ENCODE measurements at places on chromosomes 11 and 22.

- peak; percentile 65 for DNase-seq
These were observed 28.2 kb downstream of the KCTD17 start for GRCh38 chr22:37079668-37080171.

GRCh38 chr11:62046568-62047100 is 77.2 kb upstream of the INCENP start:
- no peak for DNase-seq

GRCh38 chr11:108670451-108670850 is 5.6 kb downstream of the DDX10 start:
- DNase-seq: no peak

- DNase-seq: peak; percentile 25
These were observed 68.1 kb downstream of the LIF start for GRCh38 chr22:30178181-30179126.

GRCh38 chr22:29202212-29203192 is 3.2 kb upstream of the EMID1 start:
- no peak for DNase-seq

DNA sequence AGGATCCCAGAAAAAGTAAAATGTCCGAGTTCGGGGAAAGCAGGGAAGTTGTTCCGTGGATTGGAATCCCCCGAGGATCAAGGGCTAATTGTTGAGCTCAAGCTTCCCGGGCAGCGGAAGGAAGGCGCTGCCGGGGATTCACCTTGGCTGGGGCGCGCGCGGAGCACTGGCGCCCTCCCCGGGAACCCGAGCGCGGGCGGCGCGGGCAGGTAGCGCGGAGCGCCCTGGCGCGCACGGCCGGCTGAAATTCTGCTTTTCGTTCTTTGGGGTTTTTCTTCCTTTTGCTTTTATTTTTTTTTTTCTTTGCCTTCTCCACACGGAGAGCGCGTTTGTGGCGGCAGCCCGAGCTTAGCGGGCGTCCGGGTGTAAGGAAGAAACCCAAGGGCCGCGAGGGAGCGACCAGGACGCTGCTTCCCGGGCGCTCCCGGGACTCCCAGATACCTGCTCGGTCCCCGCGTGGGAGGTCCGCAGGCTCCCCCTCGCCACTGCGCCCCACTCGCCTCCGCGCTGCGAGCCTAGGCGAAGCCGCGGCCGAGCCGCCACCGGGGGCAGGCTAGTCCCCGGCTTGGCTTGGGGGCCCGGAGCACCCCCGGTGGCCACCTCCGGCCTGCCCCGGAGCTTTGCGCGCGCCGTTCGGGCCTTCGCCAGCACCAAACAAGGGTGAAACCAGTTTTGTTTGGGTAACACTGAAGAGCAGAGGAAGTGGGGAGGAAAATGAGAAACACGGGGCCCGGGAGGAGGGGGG is 4.8 kb upstream of the IGF2 start:
- no peak for DNase-seq

DNA sequence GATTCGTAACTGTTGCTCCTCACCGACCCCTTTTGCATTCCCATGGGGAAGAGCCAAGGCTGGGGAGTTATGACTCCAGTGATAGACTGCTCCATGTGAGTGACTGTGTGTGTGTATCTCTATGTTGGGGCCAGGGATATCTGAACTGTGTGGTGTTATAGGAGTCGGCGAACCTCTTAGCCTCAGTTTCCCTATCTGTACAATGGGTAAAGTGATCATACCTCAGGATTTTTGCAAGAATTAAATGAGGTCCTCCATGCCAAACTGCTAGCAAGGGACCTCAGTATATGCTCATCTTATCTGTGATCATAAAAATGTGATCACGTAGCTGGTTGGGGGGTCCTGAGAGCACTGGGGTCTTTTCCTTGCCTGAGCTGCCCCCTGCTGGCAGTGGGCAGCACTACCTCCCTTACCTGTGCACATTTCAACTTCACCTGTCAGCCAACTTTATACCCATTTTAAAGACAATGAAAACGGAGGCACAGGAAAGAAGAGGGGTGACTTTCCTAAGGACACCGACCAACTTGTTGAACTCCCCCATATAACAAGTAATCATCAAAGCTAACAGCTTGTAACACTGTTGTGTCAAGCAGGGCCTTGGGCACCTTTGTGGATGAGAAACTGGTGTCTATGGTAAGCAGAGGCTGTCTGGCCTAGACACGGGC is 1.4 kb upstream of the DPP3 start:
- DNase-seq: no peak

DNA sequence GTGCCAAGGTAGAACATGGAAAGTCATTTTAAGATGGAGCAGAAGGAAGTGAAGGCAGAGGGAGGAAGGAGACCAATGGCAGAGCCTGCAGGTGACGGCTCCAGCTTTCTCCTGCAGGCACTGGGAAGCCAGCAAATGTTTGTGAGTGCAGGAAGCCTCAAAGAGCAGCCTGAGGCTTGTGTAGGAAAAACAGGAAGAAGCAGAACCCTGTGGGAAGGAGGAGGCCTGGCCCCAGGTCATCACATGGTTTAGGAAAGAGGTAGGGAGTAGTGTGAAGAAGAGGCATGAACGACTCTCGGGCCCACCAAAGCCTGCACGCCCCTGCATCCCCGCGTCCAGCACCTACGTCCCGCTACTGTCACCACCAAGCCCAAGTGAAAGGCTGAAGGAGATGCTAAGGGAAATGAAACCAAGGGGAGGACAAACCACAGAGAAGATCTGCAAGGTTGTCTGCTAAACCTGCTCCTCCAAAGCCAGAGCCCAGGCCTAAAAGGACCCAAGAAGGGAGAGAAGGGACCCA is 151.5 kb downstream of the CHST1 start:
- no peak for DNase-seq

DNA sequence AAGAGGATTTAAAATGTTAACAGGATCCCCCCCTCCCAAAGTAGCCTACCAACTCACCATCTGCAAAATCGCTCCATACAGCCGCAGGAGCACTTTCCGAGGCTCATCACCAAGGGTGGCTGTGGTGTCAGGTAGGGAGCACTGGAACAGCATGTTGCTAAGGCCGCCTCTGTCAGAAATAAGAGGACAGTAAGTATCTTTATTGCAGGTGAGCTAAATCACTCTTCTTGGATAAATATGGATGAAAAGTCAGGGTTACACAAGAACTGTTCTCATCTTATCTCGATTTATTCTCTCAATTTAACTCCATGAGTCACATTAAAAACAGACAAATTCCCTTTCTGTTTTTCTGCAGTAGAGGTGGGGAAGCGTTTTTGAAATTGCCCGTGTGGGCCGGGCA is 24.2 kb downstream of the CHKA start:
- no peak for DNase-seq

DNA sequence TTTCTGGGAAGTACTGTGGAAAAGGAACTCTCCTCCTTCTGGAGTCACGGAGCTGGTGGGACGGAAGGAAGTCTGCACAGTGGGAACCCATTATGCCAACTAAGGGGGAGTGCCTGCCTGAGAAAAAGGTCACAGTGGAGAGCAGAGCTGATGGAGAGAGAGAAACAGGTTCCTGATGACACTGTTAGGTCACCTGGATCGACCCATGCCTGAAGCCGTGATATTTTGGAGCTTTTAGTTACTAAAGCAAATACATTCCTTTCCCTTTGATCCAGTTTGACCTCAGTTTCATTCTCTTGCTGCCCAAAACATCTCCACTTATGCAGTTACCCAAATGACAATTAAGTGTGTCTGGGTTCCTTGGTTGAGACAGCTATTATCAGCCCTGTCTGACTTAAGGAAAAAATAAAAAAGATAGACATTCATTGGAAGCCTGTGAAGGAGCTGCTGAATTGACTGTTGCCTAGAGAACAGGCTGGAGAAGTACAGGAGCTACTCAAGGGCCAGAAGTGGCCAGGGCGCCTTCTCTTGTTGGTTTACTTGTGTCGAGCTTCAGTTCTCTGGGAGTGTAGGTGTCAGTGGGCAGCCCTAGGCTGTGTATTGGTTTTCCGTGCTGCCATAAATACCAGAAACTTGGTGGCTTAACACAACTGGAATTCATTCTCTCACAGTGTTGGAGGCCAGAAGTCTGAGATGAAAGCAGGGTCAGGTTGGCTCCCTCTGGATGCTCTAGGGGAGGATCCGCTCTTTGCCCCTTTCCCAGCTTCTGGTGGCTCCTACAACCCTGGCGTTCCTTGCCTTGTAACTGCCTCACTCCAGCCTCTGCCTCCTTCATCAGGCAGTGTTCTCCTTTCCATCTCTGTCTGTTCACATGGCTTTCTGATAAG is 13.6 kb downstream of the MRGPRD start:
- no peak for DNase-seq

- no peak for DNase-seq
These were observed 50.4 kb downstream of the CWC15 start for GRCh38 chr11:94923004-94923334.

- no peak for DNase-seq
These were observed 14.3 kb upstream of the RIC3 start for GRCh38 chr11:8183111-8183510.

DNA sequence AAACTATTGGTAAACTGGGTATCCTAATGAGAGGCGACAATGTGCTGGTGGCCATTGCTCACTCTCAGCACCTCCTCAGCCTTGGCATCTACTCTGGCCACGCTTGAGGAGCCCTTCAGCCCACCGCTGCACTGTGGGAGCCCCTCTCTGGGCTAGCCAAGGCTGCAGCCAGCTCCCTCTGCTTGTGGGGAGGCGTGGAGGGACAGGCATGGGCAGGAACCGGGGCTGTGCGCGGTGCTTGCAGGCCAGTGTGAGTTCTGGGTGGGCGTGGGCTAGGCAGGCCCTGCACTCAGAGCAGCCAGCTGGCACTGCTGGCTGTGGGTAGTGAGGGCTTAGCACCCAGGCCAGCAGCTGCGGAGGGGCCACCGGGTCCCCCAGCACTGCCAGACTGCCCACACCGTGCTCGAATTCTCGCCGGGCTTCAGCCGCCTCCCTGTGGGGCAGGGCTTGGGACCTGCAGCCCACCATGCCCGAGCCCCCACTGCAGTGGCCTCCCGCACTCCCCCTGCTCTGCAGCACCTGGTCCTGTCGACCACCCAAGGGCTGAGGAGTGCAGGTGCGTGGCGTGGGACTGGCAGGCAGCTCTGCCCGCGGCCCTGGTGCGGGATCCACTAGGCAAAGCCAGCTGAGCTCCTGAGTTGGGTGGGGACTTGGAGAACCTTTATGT is 575.9 kb upstream of the ANO3 start:
- no peak for DNase-seq

- DNase-seq: no peak
These were observed 9.1 kb downstream of the TIMP3 start for GRCh38 chr22:32810555-32811133.

DNA sequence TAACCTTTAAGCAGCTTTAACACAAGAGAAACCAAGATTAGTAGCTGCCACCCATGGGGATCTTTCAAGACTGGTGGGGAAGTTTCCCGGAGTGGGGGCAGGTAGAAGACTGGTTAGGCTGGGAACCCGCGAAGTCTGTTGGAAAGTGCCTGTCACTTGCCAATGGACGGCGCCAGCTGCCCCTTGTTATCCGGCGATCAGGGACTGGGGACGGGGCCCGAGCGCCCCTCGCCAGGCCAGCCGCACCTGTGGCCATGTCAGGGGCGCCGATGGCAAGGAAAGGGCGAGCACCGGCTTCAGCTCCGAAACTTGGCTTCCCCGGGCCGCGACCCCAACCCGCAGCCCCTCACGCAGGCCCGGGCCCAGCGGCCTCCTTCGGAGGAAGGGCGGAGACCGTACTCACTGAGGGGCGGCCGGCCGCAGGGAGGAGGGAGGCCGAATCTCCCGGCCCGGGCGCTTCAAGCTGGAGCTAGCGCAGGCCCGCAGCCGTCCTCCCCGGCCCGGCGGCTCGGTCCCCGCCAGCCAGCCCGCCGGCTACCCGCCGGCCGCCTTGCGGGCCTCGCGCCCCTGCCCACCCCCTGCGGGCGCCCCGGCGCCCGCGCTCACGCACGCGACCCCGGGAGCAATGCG is 539 bp downstream of the EIF4ENIF1 start:
- no peak for DNase-seq

GRCh38 chr11:56950510-56950909 is 38.2 kb upstream of the OR5AK2 start:
- DNase-seq: no peak

- no peak for DNase-seq
These were observed 3.8 kb downstream of the DGCR2 start for GRCh38 chr22:19118329-19118880.

DNA sequence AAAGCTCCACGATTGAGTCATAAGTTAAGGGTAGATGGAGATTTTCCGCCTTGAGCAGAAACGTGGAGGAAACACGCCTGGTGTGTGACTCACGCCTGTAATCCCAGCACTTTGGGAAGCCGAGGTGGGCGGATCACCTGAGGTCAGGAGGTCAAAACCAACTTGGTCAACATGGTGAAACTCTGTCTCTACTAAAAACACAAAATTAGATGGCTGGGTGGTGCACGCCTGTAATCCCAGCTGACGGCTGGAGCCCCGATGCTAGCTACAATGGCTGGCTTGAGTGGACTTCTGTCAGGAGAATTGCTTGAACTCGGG is 17.3 kb upstream of the DGCR8 start:
- DNase-seq: no peak

- no peak for DNase-seq
These were observed 772.0 kb downstream of the ETS1 start for GRCh38 chr11:127815331-127815730.

- no peak for DNase-seq
These were observed 41.2 kb upstream of the POLD3 start for GRCh38 chr11:74550991-74551753.

DNA sequence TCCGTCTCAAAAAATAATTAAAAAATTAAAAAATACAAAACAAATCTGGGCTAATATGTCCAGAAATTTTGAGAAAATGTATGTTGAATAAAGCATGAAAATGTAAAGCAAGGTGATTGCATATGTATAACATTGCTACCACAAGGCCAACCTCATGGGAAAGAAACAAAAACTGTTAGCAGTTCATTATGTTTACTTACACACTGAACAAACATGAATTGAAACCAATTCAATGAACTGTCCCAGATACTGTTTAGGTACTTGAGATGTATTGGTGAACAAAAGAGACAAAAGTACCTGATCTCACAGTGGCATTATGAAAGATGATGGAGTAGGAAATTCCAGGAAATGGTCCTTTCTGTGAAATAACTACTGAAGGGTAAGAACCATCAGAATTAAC is 43.8 kb upstream of the IGLL5 start:
- no peak for DNase-seq

GRCh38 chr11:125903711-125904659 is at the start of gene DDX25:
DDX25 (plus strand) TSS chr11:125904508; CDS start chr11:125904518, 10 bp downstream.
- no peak for DNase-seq

GRCh38 chr11:104256525-104256924 is 92.6 kb upstream of the PDGFD start:
- DNase-seq: no peak
